T-helper 1 cell (primary cell): ENCODE measurements at places on chromosomes 5 and 9.
A peak's percentile ranks its signal among the peaks of the same experiment; 100 is the strongest.

DNA sequence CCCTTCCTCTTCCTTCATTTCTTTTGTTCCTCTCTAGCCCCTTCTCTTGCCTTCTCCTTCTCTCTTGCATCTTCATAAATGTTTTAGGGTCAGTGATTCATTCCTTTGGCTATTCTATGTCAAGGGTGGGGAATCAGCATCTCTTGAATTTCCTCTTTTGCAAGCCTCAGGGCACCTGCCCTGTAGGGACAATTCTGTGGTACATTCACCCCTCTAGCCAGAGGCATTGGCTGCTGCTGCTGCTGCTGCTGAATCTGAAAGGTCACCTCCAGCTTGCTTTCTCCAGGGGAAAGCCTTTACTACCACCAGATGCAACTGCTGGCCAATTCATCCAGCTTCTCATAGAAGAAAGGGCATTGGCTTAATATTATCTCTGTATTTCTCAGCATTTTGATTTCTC, 87.3 kb downstream of the INSYN2B start:
- no peak for DNase-seq

GRCh38 chr5:156934450-156935211, 28.4 kb downstream of the TIMD4 start:
- peak; percentile 9 for DNase-seq

DNA sequence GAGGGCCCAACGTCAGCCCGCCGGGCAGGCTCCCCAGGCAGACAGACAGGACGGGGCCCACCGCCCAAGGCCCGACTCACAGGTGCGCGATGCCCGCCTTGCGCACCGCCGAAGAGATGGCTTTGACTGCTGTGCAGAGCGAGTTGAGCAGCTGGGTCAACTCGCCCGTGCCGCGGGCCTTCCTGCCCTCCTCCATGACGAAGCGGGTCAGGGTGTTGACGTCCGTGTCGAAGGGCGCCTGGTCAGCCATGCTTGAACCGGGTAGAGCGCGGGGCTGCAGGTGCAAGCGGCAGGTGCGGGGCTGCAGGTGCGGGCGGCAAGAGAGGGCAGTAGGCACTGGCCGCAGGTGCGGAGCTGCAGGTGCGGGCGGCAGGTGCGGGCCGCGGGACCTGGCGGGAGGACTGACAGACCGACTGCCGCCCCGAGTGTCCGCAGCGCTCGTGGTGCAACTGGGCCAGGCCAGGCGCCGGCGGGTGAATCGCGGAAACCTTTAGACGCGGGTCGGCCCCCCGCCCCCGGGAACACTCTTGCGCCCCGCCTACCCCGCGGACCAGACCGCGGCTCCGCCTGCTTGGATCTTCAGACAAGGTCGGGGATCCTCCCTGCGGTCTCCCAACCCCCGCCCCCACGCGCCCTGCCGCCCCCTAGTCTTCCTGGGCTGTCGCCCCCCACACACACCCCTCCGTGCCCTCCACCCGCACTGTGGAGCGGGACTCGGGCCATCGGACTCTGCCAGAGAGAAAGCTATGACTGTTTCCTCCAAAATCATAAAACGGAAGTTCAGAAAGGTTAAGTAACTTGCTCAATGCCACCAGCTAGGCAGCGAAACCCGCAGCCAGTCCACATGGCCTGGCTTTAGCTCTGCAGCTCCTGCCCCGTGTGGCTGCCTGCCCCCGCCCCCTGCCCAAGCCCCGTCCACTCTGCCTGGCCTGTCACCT, at the start of gene FBP1:
Gene FBP1 (minus strand): TSS at position 458 of the 938 bp plus-strand sequence. CDS start 208 bp downstream, at position 250.
- DNase-seq = peak; percentile 28

GRCh38 chr5:6554812-6555211, 78.0 kb downstream of the NSUN2 start:
- DNase-seq = no peak

GRCh38 chr9:95641586-95641985, 124.8 kb upstream of the PTCH1 start:
- DNase-seq = no peak

GRCh38 chr9:127020036-127020801, 102.2 kb downstream of the ANGPTL2 start:
- DNase-seq = no peak

DNA sequence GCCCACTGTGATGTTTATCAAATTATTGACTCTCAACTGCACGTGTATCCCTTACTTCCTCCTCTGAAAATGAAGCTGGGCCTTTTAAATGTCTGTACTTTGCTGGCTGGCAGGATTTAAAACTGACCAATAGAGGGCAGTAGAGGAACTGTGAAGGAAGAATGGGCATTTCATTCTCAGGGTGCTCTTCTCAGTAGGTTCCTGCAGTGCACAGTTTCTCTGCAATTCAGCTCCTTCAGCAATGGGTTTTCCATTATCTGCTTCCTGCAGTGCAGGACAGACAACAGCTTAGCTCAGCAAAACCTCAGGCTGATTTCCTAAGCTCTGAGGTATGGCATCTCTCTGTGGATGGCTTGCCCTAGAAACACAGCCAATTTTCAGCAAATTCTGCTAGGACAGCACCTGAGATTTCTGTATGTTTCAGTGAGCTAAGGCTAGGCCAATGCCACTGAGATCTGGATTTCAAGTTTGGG, 298.4 kb upstream of the PRDM9 start:
- no peak for DNase-seq

DNA sequence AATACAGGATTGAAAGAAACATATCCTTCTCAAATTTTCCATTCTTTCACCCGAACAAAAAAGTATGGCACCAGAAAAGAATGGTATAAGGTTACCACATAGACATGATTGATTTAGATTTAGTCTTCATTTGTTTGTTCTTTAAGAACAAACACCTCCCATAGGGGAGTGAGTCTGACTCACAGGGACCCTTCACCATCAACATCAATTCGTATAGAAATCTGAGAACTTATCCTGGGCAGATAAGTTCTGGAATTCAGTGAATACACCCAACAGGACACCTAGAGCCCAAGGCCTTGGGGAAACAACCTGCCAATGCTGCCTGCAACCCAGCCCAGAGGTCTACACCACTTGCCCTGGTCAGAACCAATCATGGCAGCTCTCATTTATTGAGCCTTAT, 46.2 kb downstream of the LHFPL2 start:
- no peak for DNase-seq

- no peak for DNase-seq
These were observed 194.4 kb upstream of the PPP1R2B start for GRCh38 chr5:156655732-156656131.

DNA sequence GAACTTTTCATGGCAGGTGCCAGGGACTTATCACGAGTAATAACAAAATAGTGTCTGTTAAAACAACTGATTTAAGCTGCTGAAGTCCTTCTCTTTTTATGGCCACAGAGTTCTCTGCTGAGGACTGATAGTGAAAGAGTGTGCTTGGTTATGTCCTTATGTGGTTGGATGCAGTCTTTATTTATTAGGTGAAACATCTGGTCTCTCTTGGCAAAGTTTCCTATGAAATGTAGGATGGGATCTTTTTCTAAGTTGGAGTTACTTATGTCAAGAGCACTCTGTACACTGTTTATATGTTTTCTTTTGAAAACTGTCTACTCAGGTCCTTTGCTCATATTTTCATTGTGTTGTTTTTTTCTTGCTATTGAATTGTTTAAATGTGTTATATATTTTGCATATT, 1816.1 kb upstream of the C9orf72 start:
- DNase-seq = no peak

GRCh38 chr9:84277646-84278045, 62.9 kb downstream of the SLC28A3 start:
- DNase-seq = no peak

GRCh38 chr9:91117959-91118703, 243.6 kb downstream of the AUH start:
- no peak for DNase-seq

GRCh38 chr9:126962336-126962735, 47.8 kb downstream of the RALGPS1 start:
- DNase-seq = no peak

DNA sequence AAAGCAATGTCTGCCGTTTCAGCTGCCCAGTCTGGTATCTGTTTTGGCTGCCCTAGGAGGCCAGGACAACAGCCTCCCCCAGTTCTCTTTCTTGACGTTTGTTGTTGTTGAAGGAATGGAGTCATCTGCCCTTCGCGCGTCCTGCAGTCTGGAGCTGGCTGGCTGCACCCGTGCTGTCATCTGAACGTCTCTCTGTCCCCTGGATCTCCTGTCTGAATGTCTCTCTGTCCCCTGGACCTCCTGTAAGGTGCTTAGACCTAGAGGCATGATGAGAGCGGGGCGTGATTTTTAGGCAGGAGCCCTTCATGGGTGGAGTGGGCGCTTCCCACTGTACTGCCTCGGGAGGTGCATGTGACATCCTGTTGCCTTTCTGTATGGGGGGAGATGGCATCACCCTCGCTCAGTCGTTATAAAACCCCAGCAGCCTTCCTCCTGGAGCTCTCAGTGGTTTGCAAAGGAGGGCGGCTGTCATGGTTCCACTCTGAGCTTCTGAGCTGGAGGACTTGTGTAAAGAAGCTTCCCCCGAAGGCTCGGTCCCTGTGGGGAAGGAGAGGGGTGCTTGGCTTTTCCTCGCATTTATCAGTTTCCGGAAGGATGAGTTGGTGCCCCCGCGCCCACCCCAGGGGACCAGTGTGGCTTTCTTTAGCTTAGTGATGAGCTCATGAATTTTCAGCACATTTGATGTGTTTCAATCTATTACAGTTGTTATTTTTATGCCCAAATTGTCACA, 49.8 kb upstream of the OLFM1 start:
- DNase-seq = no peak

GRCh38 chr9:27367175-27367798, 70.3 kb upstream of the EQTN start:
- DNase-seq = no peak

DNA sequence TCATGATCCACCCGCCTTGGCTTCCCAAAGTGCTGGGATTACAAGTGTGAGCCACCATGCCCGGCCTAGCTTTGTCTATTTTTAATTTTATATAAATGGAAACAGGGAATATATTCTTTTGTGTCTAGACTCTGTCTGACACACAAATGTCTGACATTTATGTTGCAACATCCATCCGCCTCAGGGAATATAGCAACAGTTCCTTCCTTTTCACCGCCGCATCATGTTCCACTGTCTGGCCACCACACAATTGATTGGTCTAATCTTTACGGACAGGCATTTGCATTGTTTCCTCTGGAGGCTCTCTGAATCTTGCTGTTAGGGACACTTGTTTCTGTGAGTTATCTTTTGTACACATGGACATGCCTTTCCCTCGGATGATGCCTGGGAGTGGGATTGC, 20.1 kb upstream of the TBC1D9B start:
- no peak for DNase-seq

DNA sequence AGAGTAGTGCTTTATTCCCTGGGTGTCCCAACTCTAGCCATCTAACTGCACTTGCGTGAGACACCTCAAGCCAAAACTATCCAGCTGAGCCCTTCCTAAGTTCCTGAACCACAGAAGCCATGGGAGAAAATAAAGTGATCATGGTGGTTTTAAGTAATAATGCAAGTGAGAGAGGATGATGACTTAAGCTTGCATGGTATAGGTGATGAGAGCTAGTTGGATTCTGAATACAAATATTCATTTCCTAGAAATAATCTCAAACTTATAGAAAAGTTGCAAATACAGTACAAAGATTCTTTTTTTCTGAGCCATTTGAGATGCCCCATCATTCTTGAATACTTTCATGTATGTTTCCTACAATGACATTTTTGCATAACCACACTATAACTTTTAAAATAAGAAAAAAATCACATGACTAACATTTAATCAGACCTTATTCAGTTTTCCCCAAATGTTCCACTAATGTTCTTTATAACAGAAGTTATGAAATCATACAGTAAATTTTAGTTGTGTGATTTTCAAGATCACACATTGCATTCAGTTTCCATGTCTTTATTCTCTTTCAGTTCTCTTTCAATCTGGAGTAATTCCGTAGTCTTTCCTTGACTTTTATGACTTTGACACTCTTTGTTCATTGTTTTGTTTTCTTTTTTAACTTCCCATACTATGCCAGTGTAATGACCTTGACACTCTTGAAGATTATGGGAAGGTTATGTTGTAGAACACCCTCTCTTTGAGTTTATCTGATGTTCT, 5.5 kb upstream of the AK3 start:
- no peak for DNase-seq

GRCh38 chr5:39558541-39558940, 133.8 kb upstream of the DAB2 start:
- DNase-seq = no peak

GRCh38 chr9:91276513-91276912, 85.2 kb downstream of the AUH start:
- no peak for DNase-seq

DNA sequence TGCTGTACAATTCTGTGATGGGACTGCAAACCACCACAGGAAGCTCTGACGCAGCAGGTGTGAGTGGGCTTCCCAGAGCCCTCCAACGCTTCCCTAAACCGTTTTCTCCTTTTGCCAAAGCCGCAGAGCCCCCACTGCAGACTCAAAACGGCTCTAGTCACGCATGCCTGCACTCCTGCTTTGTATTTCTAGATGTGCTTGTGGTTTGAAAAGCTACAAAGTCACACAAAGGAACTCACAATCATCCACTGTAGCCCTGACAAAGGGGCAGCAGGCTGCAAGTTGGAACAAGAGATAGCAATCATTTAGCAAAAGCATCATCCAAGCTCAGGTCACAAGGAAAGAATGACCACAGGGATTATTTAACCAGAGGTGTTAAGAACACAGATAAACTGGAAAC, 79.3 kb downstream of the PTPN3 start:
- DNase-seq = peak; percentile 20

DNA sequence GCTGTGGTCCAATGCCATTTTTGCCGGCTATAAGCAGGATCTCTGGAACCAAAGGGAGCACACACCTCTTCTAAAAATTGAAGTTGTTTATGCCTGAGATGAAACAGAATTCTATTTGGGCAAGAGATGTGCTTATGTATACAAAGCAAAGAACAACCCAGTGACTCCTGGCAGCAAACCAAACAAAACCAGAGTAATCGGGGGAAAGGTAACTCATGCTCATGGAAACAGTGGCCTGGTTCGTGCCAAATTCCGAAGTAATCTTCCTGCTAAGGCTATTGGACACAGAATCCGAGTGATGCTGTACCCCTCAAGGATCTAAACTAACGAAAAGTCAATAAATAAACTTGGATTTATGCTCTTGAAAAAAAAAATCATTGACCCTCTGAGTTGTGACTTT, 178.7 kb downstream of the CEMIP2 start:
- DNase-seq = no peak

DNA sequence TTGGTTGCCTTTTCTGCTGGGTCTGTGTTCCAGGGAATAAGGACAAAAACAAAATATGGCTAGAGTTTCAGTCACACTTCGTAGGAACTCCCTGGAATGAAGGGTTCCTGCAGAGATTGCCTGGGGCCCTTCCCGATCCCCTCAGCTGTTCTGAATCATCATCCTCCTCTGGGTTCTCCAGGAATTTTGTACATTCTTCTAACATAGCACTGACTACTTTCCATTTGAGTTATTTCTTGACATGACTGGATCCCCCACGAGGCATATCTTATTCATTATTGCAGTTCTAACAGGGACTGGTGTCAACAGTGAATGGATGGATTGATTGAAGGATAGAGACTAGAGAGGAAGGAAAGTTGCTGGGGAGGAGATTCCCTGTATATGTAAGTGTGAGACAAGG, 49.2 kb upstream of the TNC start:
- no peak for DNase-seq

DNA sequence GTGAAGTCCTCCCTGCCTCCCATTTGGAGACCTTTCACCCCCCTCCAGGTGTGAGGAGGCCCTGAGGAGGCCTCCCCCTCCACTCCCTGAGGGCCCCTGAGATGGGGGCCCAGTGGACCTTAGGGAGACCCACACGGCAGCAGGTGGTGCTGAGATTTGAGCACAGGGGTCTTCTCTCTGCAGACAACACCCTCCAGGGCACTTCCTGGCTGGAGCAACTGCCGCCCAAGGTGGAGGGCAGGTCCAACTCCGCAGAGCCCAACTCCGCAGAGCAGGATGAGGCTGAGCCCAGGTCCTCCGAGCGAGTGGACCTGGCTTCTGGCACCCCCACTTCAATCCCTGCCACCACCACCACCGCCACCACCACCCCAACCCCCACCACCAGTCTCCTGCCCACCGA, 27.0 kb downstream of the OLFML2A start:
- no peak for DNase-seq
